ENCODE measurements at places on chromosomes 3 and 15. TPM values are rescaled to one million over a fixed set of nuclear protein-coding genes. Genes with fewer than 3 reads are reported as not detected.
A peak's percentile ranks its signal among the peaks of the same experiment; 100 is the strongest.

GRCh38 chr3:14616606-14617507 is 34.7 kb upstream of the CCDC174 start:
- no peak for DNase-seq

GRCh38 chr3:60737633-60738399 is 513.4 kb downstream of the FHIT start:
- DNase-seq = no peak

DNA sequence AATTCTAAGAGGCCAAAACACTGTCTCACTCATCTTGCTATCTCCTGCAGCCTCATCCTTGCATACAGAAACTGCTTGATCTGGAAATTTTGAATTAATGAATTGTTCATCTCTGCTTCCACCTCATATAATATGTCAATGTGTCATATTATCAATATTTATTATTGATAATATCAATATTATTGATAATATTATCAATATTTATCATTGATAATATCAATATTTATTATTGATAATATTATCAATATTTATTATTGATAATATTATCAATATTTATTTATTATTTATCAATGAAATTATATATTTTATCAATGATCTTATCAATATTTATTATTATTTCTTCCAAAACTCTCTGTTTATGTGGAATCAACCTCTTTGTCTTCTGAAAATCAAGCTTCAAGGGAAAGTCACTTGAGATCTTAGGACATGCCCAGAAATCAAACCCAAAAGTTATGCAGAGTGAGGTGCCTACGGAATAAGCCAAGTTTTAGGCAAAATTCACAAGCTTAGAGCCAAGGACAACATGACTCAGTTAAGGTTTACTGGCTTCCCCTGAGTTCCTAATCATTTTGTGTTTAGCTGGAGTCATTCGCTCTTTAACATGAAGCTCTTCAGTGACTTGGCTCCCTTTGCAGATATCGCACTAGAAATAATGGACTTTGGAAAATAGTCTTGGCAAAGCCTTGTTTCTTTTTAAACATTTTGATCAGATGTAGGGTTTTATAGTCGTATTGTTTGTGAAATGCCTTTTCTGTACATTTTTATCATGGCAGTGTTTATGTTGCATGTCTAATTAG is 297.1 kb upstream of the RARB start:
- DNase-seq = peak; percentile 72

DNA sequence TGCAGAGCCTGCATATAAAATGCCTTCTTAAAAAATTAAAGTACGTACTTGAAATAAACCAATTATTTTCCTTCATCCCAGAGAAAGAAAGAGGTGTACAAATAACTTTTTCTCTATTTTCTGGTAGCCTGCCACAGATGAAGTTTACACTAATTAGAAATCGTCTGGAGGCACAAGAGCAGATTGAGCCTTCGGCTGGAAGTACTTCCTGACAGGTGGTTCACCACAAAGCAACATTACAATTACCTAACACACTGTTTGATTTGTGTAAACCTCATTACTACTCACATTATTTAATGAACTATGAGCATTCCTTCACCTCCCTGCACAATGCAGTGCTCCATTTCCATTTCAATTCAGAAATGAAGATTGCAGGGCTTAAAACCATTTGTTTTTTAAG is 856.1 kb downstream of the SI start:
- DNase-seq = no peak

DAZL gene
- not detected for polyA plus RNA-seq

Measured in muscle of back (tissue), 13 donors.